Stimulated activated CD8-positive, alpha-beta memory T cell treated with anti-CD3 and anti-CD28 coated beads, Interleukin-4, amount 100 ng/mL, for 48 hours (primary cell): ENCODE measurements at places on chromosomes 5 and 9.

DNA sequence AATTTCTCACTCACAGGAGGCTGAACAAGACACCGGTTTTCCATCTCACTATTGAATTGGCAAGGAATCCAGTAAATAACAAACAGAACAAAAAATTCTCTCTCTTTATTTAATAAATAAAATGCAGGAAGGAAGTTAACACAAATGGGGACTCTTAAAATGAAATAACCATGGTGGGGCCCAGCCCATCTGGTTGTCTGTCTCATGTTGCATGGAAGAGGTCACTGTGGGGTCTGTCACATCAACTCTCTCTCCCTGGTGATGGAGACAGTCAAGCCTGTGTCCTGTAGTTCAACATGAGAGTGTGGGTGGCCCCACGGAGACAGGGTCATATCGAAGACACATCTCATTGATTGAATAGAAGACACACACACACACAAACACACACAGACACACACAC, 297.7 kb downstream of the IRX2 start:
- DNase-seq: no peak

DNA sequence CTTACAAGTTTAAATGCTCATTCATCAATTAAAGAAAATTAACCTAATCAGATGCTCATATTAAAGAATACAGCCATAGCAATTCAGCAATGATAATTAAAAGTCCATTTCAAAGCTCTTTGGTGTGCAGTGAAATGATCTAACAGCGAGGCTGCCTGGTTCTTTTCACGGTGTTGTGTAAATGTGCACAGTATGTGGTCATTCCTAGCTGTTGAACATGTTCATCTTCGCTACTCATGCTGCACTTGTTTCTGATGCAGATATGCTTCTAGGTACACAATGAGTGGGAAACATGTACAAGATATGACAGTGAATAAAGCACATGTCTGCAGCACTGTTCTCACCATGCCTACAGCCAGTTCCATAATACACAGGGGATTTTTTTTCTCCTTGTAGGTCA, 163.5 kb downstream of the NR2F1-AS1 start:
- DNase-seq: no peak

- no peak for DNase-seq
Observed at GRCh38 chr5:124438903-124439281, 307.5 kb downstream of the ZNF608 start.

- DNase-seq: no peak
Observed at GRCh38 chr9:131496844-131497405, 5.8 kb upstream of the POMT1 start.

GRCh38 chr5:132823481-132824050, 6.9 kb downstream of the SHROOM1 start:
- DNase-seq: no peak

- peak; percentile 62 for DNase-seq
Observed at GRCh38 chr5:543755-544674, 19.8 kb upstream of the SLC9A3 start.

DNA sequence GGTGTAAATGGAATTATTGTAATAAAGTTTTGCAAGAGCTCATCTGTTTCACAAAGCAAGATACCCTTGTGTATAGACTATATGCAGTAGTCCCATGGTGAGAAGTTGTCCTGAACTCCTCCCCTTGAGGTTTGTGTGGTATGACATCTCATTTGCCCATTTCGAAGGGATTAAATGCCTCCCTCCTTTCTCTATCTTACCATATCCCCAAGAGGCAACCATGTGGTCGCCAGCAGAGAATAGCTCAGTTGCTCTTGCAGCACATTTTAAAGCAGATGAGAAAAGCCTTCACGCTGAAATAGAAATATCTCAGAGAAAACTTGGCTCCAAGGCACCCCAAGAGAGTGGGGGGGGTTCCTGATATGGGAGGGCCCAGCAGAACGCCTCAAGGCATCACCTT, 4.6 kb downstream of the SEMA6A start:
- DNase-seq: no peak

- DNase-seq: no peak
Observed at GRCh38 chr5:55671975-55672374, 40.1 kb downstream of the SLC38A9 start.

- no peak for DNase-seq
Observed at GRCh38 chr5:139886213-139886612, 90.6 kb downstream of the PSD2 start.

DNA sequence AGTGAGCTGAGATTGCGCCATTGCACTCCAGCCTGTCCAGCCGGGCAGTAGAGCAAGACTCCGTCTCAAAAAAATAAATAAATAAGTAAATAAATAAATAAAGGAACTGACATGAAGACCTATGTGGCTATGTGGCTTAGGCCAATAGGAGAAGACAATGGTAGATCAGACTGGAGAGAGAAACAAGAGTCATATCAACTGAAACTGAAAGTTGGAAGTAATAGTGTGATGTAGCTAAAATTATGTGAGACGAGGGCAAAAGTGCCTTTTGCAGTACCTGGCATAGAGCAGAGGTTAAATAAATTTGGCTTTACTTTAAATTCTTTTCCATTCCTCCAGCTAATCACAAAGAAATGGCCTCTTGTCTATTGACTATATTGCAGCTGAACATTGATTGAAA, 7.3 kb downstream of the FBP2 start:
- no peak for DNase-seq

- no peak for DNase-seq
Observed at GRCh38 chr9:35548571-35548970, 56.5 kb upstream of the TESK1 start.

GRCh38 chr9:21070171-21070571, 7.6 kb downstream of the IFNB1 start:
- DNase-seq: no peak

DNA sequence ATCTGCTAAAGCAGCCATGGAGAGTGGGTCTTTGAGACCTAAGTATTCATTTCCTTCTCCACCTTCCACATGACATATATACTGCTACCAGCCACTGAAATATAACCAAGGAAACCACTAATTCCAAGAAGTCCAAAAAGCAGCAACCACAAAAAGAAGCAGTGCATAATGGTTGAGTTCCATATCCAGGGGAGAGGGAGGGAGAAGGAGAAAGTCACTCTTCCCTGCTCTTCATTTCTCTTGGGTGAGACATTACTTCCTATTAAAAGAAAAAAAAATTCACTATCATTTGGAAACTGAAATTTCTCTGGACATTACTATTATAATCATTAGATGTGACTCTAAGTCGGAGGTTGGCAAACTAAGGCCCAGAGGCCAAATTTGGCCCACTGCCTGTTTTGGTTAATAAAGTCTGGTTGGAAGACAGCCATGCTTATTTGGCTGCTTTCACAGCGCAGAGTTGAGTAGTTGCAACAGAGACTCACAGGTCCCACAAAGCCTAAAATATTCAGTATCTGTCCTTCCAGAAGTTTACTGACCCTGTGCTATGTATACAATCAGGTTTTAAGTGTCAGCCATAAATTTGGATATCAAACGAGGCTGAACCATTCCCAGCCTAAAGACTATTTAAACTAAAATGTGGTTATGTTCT, 168.6 kb downstream of the MPDZ start:
- no peak for DNase-seq

- DNase-seq: no peak
Observed at GRCh38 chr9:16879416-16879815, 8.9 kb upstream of the BNC2 start.

DNA sequence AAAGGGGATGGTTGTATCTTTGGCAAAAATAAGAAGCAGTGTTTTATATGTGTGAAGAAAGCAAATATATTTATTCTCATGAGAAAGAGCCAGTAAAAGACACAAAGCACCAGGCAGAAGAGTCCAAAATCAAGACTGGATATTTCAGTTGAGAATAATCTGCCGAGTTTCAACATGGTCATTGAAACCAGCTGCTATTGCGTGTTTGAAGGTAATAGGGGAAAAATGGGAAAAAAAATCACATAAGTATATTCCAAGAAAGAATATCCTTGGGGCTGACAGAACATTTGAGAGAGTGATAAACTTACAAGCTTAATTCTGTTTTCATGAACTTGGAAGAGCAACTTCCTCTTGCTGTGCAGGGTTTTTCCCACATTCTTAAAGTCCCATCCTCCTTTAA, 79.9 kb downstream of the ISOC1 start:
- DNase-seq: no peak

- no peak for DNase-seq
Observed at GRCh38 chr5:112239996-112240395, 179.1 kb downstream of the EPB41L4A start.

DNA sequence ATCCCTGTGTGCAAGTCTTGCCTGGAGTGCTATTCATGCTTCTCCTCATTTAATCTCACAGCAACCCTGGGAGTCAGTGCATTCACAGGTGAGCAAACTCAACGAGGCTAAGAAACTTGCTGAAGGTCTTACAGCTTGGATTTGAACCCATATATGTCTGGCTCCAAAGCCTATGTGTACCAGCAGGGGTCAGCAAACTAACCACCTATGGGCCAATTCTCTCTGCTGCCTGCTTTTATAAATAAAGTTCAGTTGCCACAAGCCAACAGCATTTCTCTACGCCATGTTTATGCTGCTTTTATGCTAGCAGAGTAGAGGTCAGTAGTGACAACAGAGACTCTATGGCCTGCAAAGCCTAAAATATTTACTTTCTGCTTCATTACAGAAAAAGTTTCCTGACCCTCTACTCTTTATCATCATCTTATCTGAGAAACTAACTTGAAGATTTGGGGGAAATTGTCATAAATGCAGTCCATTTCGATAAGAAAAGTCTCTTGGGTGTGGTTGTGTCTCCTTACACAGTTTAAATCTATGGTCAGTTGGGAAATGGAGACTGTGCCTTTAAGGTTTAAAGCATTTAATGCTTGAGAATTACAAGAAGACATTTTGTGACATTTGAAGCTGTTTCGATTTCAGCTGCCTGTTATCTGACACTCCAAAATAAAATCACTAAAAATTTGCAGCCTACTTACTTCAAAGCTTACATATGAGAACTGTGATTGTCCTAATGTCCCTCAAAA, 137.7 kb downstream of the PRELID2 start:
- DNase-seq: peak; percentile 28

- no peak for DNase-seq
Observed at GRCh38 chr5:7053125-7053524, 339.9 kb downstream of the TENT4A start.

DNA sequence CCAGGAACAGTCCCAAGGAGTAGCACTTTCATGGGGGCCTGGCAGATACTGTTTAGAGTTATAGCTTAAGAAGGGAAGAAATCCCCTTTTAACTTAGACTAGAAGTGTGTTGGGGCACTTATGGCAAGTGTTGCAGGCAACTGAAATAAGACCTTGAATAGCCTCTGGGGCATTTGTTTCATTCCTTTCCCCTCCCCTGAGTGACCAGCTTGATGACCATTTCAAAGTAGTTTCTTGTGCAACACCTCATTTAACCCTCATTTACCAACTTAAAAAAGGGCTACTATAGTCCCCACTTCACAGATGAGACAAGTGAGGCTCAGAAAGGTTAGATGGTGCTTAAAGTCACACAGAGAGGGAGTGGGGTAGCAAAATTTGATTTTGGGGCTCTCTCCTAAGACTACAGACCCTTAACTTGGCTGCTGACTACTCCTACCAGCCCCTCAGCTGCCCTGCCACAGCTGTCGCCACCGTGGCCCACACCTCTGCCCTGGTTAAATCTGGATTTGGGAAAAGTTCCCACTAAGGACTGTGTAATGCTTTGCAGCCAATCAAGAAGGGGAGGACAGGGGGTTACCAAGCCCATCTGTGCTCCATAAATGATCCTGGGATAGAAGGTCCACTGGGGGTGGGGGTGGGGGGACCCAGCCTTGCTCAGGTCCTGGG, 5.5 kb downstream of the PDLIM4 start:
- DNase-seq: peak; percentile 26

GRCh38 chr9:35341021-35341420, 148.9 kb upstream of the RUSC2 start:
- no peak for DNase-seq

DNA sequence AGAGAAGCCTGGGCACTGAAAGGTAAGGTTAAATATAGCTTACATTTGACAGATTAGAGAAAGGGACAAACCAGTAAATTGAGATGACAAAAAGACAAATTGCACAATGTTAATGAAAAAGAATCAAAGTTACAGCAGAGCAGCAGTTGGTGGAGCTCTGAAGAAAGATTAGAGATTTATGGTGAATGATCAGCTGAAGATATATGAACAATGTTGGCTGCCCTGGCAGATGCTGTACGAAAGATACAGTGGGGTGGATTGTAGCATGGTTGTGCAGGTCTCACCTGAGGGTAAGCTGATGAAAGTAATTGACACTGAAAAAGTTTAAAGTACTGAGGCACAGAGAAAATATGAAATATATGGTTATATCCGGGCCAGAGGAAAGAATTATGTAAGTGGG, 492.1 kb downstream of the ARHGEF28 start:
- no peak for DNase-seq

GRCh38 chr5:170171811-170172210, 61.0 kb upstream of the C5orf58 start:
- DNase-seq: no peak

GRCh38 chr5:3980156-3980555, 384.5 kb downstream of the IRX1 start:
- no peak for DNase-seq

DNA sequence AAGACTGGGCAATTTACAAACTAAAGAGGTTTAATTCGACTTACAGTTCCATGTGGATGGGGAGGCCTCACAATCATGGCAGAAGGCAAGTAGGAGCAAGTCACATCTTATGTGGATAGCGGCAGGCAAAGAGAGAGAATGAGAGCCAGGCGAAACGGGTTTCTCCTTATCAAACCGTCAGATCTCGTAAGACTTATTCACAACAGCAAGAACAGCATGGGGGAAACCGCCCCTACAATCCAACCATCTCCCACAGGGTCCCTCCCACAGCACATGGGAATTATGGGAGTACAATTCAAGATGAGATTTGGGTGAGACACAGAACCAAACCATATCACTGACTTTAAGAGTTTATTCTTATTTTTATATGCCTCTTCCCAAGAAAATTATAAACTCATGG, 60.3 kb downstream of the RFK start:
- no peak for DNase-seq

DNA sequence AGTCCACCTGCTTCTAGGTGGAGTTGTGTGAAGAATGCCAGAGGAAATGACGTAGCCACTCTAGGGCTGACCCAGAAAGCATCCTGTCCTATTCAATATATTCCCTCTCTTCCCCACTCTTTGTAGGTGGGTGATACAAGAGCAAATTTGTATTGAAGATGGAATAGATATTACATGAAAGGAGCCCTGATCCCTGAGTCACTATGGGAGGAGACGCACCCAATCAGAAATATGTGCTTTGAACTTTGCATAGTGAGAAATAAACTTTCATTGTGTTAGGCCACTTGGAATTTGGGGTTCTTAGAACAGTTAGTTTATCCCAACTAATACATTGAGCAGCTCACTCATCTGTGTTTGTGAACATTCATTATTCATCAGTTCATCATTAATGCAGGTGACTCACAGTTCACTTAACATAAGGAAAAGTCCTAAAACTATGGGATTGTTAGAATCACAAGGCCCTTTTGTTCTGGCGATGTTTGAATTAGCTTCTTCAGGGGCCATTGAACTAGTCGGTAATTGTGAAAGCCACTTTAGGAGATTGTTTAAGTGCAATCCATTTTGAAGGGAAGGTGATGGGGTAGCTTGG, 26.9 kb upstream of the NTRK2 start:
- no peak for DNase-seq
